ENCODE measurements at places on chromosomes 5 and 9.

- no peak for DNase-seq
These were observed 77.6 kb upstream of the ADRA1B start for GRCh38 chr5:159838551-159839222.

- DNase-seq: no peak
These were observed 41.7 kb upstream of the MATR3 start for GRCh38 chr5:139251695-139252288.

GRCh38 chr5:174737330-174737729 is 12.9 kb downstream of the MSX2 start:
- DNase-seq: no peak

- no peak for DNase-seq
These were observed 105.3 kb upstream of the PIK3R1 start for GRCh38 chr5:68110264-68110663.

DNA sequence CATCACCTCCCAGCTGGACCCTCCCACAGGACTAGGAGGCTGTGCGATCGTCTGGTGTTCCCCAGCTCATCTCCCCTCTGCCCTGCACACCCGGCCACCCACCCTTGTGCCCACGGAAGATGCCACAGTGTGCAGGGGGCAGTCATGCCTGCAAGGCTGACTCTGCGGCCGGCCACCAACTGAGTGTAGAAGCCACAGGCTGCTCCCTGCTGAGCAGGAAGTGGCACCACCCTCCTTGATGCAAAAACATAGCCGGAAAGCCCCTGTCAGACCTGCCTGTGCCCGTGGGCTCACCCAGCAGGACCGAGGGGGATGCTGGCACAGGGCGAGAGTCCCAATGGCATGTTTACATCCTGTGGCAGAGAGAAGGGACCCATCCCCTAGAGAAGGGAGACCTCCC is 40.3 kb upstream of the SLC12A7 start:
- DNase-seq: no peak

GRCh38 chr9:93091453-93092081 is 4.5 kb upstream of the CARD19 start:
- DNase-seq: no peak

- peak; percentile 86 for DNase-seq
These were observed 153.4 kb downstream of the PIK3R1 start for GRCh38 chr5:68369023-68369359.

DNA sequence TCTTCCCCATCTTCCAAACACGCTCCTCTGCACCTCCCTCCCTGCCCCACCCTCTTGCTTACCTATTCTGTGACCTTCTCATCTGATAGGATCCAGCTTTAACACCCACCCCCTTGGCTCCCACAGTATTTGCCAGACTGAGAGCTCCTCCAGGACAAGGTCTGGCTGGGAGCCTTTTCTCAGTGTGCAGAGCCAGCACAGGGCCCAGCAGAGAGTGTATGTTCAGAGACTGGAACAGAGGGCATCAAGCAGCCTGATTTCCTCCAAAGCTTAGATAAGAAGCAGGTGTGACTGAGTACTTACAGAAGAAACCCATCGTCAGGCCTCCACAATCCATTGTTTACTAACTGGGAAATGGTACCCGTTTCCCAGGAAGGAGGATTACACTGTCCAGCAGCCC is 26.6 kb downstream of the LHX6 start:
- DNase-seq: peak; percentile 15

DNA sequence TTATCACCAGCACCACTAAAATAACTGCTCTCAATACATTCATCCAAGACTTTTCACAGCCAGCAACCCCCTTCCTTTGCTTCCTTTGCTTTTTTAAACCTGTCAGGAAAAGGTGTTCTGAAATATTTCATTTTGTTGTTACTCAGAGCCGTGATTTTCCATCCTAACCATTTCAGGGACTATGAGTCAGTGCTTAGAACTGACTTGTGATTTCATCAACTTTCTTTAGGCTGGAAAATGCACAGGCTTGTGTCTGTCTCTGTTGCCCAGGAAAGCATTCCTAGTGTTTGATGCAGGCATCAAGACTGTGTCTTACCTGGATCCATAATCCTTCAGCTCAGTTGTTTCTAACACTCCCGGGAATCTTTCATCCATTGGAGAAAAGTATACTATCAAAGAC is 805.6 kb downstream of the BRINP1 start:
- no peak for DNase-seq

GRCh38 chr9:27258662-27259061 is 38.3 kb downstream of the EQTN start:
- no peak for DNase-seq

- no peak for DNase-seq
These were observed 209.7 kb downstream of the GADD45G start for GRCh38 chr9:89814340-89815040.

DNA sequence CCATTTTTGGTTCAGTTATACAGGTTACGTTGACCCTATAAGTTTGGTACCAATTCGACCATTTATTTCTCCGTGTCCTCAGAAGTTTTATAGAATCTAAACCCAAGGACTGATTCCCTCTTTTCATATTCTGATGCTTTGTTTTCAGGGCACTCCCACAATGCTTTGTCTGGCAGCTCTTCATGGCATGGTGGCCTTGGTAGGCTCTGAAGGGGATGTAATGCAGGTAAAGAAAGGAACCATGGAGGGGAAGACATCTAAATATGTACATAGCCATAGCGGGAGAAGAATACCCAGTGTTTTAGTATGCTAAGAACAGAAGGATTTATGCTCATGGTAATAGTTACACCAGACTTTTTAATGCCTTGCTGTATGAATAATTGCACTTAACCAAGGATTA is 82.7 kb downstream of the HACD4 start:
- DNase-seq: no peak

- no peak for DNase-seq
These were observed 161.9 kb downstream of the MUSK start for GRCh38 chr9:110830495-110830894.

GRCh38 chr5:33308586-33308985 is 132.2 kb upstream of the TARS1 start:
- no peak for DNase-seq

- no peak for DNase-seq
These were observed 1691.5 kb downstream of the MAT2B start for GRCh38 chr5:165196961-165197360.

DNA sequence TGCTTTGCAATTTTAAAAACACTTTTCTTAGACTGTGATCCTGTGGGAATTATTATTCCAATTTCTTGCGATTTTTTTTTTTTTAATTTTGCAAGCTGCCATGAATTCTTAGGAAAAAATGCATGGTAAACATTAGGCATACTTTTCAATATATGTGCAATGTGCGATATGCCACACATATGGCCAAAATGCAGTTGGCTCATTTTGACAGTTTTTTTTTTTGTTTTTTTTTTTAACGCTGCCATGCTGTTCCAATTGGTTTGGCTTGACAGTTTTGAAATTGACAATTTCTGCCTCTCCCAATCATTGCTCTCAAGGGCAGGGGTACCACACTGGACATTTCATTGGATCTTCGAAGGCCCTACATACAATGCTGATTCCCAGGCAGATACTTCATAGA is 36.4 kb downstream of the DAPK1 start:
- no peak for DNase-seq

GRCh38 chr9:134621558-134622110 is 20.0 kb upstream of the COL5A1 start:
- no peak for DNase-seq

DNA sequence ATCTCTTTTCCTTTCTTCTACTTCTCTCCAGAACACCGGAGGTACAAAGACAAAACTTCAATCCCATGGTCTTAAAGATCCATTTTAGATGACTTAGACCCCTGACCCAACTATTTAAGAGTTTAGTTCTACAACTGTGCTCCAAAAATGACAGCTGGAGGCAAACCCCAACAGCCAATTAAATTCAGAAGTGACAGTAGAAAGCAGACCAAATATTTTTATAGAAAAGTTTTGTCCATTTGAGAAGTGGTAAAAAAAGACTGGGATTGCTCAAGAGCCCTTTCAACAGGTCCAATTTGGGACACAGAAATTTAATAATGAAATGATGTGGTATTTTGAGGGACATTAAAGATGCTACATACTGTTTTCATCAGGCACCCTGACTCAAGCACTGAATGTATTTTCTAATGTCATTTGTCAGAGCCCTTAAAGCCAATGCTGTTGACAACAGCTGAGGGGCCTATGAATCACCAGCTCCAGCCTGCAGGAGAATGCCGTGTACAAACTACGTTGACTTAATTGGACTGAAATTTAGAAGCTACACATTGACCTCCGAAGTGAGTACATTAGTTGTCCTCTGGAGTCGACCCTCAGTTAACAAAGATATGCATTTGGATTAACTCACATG is 147.5 kb upstream of the PIK3R1 start:
- DNase-seq: no peak

GRCh38 chr9:37512437-37512836 is 26.7 kb downstream of the POLR1E start:
- no peak for DNase-seq

GRCh38 chr5:107388141-107388861 is 282.4 kb downstream of the EFNA5 start:
- no peak for DNase-seq

GRCh38 chr5:88426441-88426840 is 157.8 kb upstream of the TMEM161B start:
- DNase-seq: no peak

- DNase-seq: no peak
These were observed 43.8 kb downstream of the ZNF618 start for GRCh38 chr9:113919871-113920270.

- no peak for DNase-seq
These were observed 3.7 kb downstream of the CARD19 start for GRCh38 chr9:93099551-93100275.

GRCh38 chr5:51746023-51746422 is 362.8 kb downstream of the ISL1 start:
- DNase-seq: no peak

DNA sequence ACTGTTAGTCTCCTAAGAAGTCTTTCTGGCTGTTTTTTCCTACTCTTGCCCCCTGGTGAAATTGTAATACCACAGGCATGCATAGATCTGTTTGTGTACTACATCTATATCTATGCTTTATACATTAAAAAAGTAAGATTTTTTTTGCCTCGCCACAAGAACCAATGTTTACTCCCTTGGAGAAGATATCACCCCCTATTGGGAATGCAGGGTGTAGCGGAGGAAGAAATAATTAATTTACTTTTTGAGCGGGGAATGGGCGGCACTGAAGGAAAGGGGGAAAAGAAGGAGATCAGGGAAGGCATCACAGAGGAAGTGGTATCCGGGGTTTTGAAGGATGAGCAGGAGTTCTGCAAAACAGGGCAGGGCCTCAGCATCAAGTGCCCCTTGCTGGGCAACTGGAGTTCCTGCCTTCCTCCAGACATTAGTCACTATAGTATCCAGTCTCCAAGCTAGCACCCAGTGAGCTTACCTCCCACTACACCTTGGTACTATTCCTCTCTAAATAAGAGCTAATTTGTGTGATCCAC is 134.9 kb downstream of the GABBR2 start:
- DNase-seq: no peak

DNA sequence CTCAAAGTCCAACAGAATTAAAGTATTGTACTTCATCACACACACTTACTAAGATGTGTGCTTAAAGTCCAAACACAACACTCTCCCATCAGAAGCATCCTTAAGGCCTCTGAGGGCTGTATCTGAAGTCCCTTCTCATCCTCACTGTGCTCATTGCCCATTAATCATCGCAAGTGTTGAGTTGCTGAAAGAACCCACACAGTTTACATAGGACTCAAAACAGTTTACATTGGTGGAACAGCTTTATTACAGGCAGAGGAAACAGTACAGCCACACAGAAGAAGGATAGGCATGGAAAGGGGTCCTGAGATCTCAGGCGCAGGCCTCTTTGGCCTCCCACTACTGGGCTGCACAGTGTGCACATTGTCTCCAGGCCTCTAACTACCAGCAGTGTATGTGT is 113.4 kb downstream of the CMYA5 start:
- DNase-seq: no peak

DNA sequence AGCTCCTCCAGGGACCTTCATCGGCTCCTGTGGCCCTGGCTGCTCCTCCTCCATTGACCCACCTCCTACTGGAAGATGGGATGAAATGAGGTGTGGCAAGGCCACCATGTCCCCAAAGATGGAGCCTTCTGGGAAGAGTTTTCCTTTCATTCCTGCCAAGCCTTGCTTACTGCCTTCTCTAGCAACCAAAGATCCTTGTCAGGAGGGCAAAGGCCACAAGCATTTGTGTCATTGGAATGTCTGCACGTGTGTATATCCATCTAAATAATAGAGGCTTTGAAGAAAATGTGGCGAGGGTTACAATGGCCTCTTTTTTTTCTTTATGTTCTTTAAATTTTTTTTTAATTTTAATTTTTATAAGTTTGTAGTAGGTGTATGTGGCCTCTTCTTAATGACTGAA is 313.6 kb downstream of the ARHGEF28 start:
- no peak for DNase-seq

Measured in DMS79 (cell line).